ENCODE measurements at places on chromosomes 7 and 10. TPM values are rescaled to one million over a fixed set of nuclear protein-coding genes. Genes with fewer than 3 reads are reported as not detected.

FXYD4 gene
- 3.4 TPM for polyA plus RNA-seq

FKBP6 gene
- not detected for polyA plus RNA-seq

DNA sequence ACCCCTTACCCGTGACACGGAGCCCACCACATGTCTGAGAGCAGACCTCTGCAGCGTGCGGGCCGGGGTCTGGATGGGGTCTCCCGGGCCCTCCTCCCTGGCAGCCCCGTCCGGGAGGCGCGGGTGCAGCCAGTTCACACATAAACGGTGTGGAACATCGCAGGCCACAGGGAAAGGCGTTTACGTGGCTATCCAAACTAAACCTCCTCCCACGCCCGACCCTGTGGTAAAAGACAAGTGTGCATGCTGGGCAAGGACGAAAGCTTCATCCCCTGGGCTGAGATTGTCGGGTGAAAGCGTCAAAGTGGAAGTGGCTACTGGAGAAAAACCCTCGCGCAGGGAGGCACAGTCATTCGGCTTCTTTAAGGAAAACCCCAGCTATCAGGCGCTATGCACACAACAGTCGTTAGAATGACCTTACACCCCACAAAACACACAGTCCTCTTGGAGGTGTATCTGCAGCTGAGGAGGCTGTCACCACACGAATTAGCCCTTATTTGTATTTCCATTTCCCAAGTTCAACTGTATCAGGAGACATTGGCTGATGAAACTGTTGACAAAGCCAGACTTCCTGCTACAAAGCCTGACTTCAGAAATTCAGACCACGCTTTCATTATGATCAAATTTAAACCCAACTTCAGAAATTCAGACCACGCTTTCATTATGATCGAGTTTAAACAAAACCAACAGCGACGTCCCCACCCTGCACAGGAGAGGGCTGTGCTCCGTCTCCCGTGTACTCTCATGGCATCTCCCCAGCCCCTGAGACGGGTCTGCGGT lies 15.3 kb downstream of the GPER1 start:
- DNase-seq = no peak

OPN1SW gene
- not detected for polyA plus RNA-seq

CDK6 gene
- 0.36 TPM for polyA plus RNA-seq

GRCh38 chr10:101411598-101411997 lies 57.6 kb downstream of the BTRC start:
- DNase-seq = no peak

DNA sequence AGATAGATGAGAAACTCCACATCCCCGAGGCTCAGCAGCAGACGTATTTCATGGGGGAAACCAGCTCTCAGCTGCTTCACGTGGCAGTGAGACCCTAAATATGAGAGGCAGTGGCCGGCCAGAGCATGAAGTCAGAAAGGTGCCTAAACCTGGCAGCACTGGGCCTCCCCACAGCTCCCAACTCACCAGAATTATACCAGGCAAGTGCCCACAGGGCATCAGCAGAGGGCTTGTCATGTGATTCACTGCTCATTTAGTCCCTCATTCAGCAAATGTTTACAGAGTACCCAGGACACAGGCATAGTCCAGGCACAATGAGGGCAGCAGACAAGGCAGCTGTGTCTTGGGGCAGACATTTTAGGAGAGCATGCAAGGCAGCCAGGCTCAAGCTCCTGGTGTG lies 212.6 kb downstream of the PTPRN2 start:
- DNase-seq = no peak

DNA sequence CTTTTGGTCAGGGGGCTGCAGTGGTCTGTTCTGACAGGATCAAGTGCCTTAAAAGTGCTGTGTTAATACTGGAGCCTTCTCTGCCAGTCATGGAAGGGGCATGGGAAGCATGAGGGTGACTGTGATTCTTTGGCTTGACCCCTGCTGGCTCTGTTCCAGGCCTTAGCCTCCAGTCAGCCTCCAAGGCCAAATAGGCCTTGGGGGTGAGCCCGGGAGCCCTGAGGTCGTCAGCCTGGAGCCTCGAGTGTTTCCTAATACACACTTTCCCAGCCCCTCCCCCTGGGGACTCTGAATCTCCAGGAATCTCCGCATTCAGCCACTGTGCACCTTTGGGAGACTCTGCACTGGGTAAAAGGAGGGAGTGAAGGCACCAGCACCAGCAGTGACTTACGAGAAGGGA lies 10.0 kb downstream of the HKDC1 start:
- DNase-seq = no peak

GRCh38 chr10:110327262-110327914 lies 22.7 kb upstream of the SMNDC1 start:
- no peak for DNase-seq

PPP1R3C gene
- polyA plus RNA-seq = 8.7 TPM

TBRG4 gene
- 58.3 TPM for polyA plus RNA-seq

DNA sequence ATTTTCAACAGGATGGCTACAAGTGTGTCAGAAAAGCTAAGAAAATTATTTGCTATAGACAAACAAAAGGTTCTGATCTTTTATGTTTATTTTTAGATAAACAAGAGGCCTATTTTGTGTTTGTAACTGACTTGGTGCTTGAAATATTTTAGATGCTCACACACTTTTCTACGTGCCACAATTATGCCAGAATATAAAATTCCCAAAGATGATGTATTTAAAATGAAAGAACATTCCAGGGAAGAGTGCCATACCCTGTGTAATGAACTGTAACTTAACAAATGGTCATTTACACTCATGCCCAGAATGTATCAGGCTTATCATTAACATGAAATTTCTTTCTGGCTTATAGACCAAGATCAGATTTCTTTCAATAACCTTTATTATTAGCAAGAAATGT lies 144.9 kb upstream of the MTPN start:
- DNase-seq = no peak

Measured in brain (organoid and tissue), 16 donors.